ENCODE measurements at places on chromosomes 12 and 14.
A peak's percentile ranks its signal among the peaks of the same experiment; 100 is the strongest.

GRCh38 chr12:92300777-92301176 is 155.1 kb upstream of the BTG1 start:
- no peak for DNase-seq

DNA sequence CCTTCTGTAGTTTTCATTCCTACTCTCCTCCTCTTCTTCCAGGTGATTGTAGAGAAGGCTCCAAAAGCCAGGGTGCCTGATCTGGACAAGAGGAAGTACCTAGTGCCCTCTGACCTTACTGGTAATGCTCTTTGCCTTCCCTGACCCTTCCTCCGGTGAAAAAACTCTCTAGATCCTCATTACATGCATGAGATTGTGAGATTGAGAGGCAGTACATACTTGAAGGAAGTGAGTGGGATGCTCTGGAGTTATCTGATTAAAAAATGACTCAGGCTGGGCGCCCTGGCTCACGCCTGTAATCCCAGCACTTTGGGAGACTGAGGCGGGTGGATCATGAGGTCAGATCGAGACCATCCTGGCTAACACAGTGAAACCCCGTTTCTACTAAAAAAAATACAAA is 5.3 kb downstream of the GABARAPL1 start:
- DNase-seq: no peak

- no peak for DNase-seq
Measured at GRCh38 chr12:52320784-52321400, at the start of gene KRT83. KRT83 (minus strand) TSS chr12:52321398; CDS start chr12:52321335, 63 bp downstream.

GRCh38 chr12:54624315-54625279 is 10.1 kb downstream of the LACRT start:
- no peak for DNase-seq

- DNase-seq: no peak
Measured at GRCh38 chr12:108099778-108100489, 29.2 kb upstream of the WSCD2 start.

DNA sequence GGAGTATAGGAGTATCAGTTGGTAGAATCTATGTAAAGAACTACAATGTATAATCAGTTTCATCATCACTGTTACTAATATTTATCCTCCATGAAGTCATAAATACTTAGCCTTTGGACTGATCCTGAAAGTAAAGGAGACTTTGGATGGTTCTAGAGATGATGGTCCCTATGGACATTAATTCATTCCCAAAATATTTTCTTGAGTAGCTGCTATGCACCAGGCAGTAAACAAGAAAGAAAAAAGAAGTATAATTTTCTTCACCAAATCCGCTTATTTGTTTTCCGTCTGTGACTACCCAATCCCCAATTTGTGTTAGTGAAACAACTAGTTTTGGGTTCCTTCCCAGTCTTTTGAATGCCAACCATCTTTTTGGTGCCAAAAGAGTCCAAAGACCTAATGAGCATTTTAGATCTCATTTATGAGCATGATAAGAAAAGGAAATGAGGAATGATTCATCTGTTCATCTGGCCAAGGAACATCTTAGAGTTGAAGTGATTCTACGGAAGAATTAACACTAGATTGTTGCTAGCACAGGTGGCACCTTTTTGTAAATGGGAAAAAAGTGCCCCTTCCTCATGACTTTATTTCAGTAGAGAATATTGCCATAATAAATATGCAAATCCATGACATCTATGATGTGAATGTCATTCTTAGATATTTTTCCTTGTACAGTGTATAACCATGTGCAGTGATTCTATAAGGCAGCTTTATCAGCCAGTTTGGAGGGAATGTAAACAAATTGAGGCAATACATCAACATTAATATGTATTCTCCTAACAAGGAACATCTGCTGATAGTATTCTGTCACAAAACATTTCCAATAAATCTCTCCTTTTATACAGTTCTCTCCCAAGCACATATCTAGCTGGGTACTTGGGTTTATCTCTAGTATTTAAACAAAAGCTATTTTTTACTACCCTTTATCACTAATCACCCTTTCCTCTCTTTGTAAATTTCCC is 85.1 kb upstream of the CCDC91 start:
- no peak for DNase-seq

DNA sequence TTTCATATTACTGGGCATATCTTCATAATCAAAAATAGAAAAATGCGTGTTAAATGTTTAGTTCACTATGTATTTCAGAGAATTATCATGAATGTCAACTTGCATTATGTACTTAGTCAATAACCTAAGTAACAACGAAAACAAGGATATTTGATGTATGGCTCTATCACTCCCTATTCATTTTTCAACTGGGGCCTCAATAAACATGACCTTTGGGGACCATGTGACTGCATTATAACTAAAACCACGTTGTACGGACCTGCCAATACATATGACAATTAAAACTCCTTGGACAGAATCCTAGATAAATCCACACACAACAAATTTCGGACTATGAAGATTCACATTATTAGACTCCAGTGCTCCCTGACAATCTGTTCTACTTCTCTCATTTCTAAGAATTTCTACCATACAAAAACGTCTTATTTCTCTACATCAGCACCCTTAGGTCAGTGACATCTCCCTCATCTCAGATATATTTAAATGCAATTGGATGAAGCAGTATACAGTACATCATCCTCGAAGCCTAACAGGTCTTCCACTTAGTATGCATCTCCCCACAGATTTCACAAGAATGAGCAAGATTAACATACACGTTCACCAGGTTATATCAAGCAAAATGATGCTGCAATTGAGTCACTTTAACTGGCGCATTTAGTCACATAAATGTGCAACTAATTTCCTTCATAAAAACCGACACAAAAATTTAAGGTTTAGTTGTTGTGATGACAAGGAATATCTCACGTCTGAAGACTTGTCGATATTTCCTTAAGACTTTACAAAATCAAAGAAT is 1.5 kb downstream of the UBE2N start:
- DNase-seq: no peak

DNA sequence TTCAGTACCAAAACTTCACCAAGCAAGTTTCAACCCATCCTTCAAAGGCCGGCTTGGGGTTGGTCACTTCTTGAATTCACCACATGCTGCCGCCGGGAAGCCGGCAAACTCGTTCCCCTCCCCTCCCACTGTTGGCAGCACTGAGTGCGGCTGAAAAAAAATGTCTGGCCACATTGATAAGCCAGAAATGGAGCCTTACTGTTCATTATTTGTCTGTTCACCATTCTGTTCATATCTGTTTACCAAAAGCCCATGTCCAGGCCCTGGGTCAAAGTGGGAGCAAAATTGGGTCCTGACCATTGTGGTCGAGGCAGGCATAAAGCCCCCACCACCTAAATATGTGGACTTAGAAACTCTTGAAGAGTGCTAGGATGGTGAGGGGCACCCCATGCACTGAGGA is 7.3 kb upstream of the HSP90AA1 start:
- DNase-seq: no peak

DNA sequence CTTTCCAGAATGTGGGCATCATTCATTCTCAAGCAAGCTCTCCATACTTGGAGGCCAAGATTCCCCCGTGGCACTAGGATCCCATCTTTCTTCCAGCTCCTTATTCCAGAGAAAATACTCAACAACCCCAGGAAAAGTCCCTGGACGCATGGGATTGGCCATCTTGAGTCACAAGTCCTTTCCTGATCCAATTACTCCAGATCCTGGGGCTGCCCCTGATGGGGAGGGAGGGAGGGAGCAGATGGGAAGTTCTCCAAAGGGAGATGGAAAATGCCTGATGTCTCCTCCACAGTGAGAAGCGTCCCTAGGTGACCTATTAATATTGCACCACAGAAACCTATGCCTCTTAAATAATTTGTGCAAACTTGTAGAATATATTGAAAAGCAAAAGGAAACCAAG is 12.4 kb upstream of the KCNK13 start:
- DNase-seq: no peak

GRCh38 chr14:100903134-100903468 is 421 bp downstream of the RTL1 start:
- DNase-seq: no peak

GRCh38 chr12:107783406-107784376 is 9.2 kb downstream of the ASCL4 start:
- no peak for DNase-seq

GRCh38 chr12:132189378-132190011 is 45.2 kb downstream of the NOC4L start:
- DNase-seq: peak; percentile 54

DNA sequence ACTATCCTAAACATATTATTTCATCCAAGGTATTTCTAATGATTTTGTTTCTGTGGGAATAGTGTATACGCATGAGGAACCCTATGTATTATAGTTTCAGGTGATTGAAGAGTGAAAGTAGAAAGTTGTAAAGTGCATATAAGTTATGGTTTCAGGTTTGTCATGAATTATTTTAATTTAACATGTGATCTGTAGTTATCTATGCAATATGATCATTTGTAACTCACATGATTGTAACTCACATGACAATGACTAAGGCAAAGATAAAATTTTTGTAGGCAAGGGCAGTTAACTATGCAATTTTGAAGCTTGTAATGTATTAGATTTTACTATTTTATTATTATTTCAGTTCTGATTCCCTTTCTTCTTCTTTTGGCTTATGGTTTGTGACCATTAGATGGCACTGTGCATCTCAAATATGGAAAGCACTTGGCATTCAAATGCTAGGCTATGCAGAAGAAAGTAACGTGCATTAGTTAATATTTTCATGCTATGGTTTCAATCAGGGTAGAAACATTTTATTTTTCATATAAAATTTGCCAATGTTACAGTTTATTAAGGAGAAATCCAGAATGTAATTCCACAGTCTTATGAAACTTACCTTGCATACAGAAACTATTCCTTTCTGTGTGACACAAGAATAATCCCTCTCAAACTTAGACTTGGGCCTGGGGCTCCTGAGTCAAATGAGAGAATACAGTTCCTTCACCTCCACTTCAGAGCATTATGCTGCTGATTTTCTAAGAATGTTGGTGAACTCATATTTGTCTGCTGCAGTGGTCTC is 15.8 kb upstream of the TMEM30B start:
- DNase-seq: no peak

DNA sequence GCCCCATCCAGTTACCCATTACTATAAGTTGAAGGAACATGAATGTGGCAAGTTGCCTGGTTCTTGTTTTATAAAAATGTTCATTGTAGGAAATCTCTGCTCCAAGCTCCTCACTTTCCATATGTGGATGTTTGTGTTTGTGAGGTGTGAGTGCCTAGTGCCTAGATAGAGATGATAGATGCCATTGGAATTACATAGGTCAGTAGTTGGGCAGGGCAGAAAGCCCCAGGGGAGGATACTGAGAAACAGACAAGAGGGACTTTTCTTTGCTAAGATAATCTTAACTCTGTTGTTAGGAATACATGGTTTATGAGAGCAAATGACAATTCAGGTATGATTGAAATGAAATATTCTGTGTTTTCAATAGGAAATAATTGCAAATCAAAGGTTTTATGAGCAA is 226.3 kb upstream of the GRIP1 start:
- DNase-seq: no peak

DNA sequence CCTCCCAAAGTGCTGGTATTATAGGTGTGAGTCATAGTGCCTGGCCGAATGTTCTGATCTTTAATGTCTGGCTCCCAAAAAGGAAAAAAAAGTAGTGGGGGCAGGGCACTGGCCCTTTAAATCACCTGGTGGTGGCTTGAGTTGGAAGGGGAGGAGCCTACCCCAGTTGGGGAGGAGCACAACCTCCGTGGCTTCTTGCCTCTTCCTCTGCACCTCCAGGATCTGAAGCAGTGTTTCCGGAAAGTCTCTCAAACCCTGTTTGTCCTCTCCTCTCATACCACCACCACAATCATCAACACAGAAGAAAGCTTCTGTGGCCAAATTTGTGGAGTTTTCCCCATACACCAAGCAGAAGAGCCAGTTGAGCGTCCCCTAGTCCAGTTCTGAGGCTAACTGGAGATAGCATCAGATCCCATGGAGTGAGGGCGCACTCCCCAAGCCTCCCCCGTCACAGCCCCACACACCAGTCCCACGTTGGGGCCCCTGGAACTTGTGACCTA is 24.3 kb upstream of the RCOR1 start:
- no peak for DNase-seq

DNA sequence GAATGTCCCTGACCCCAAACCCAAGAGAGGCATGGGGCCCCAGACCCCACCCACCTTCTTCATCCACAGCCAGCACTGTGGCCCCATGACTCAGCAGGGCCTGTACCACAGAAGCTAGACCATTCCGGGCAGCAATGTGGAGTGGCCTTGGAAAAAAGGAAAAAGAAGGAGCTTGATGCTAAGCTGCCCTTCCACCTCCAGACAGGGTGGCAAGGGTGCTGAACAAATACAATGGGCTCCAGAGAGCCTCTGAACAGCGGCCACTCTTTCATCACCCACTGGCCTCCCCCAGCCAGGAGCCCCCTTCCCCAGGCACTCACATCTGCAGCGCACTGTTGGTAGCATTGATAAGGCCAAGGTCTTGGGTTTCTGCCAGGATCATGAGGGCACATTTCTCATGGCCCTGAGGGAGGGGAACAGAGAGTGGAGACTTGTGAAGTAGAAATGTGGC is 13.9 kb downstream of the SLC39A5 start:
- no peak for DNase-seq

DNA sequence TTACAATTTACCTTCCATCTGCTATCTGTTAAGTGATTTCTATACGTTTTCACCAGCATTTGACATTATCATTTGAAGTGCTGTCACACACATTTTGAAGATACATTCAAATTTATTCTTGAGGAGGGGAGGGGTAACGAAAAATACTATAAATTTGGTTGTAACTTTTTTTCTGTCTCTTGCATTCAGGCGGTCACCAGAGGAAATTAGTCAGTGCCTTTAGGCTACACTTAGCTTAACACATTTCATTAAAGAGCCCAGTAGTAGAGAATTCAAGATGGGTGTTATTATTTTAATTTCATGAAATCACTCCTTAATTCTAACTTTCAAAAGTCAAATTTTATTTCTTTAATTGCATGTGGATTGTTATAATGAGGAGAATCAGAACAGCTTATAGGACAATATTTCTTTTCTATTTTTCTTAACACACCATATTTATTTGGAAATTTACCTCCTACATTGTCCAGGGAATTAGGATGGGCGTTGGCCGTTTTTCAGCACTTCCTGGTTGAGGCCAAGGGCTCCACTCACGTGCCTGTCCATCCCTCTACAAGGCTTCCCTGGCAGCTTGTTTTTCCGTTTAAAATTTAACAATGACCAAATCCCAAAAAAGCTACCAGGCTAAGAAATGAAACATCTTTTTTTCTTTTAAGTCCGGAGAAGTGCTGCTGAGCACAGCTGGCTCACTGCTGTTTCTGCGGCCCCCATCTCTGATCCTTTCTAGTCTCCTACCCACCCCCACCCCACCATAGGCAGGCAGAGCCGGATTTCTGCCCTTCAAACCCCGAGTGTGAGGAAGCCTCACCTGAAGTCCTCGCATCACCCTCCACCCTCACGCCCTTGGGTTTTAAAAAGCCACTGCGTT is 1.1 kb upstream of the FAR2 start:
- DNase-seq: no peak

GRCh38 chr12:12922978-12923377 is 29.0 kb downstream of the GPRC5D start:
- DNase-seq: no peak

GRCh38 chr12:40078266-40078665 is 27.6 kb downstream of the SLC2A13 start:
- DNase-seq: no peak

GRCh38 chr14:92207012-92207927 is 85.5 kb downstream of the CPSF2 start:
- no peak for DNase-seq

GRCh38 chr12:19681007-19681406 is 241.7 kb downstream of the AEBP2 start:
- DNase-seq: no peak

Measured in omental fat pad (tissue), 4 donors.